ENCODE measurements at places on chromosomes 12 and 14. TPM values are rescaled to one million over a fixed set of nuclear protein-coding genes. Genes with fewer than 3 reads are reported as not detected.

- DNase-seq: no peak
Observed at GRCh38 chr14:100810435-100810834, 15.5 kb upstream of the MEG3 start.

GRCh38 chr12:108596854-108597558 is 878 bp downstream of the TMEM119 start:
- no peak for DNase-seq

DNA sequence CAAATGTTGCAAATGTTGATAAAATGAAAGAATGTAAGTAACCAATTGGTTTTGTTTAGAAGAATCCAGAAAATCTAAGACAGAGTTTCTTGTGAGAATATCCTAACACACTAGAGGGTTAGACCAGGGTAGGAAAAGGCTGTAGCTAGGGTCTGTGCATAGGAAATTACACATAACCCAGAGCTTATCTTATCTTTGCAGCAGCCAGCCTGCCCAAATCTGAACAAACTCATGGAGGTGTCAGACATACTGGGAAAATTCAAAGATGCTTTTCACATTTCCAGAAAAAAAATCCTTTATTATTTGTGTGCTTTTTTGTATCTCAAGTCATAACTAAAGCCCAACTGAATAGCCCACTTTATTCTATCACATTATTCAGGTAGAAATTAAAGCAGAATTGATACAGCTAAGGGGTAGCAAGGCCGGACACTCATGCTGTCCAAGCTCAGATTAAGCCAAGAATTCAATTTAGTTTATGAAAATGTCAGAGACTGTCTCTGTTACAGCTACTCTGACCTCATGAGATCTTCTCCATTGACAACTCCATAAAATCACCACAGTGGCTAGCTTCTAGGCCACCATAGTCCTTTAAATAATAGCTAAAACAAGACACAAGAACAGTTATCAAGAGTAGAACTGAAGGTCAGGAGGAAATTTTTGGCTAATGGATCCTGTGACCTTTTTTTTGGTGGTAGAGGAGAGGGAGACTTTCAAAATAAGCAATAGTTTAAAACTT is 169.6 kb upstream of the RASSF8 start:
- DNase-seq: no peak

Gene ADSS1
- 4.8 TPM for total RNA-seq

Gene POTEG
- not detected for total RNA-seq
